ENCODE measurements at places on chromosomes 6 and 20.

- DNase-seq = no peak
Observed at GRCh38 chr6:148565930-148566663, 180.7 kb upstream of the UST start.

- DNase-seq = no peak
Observed at GRCh38 chr6:143708889-143709288, 31.1 kb downstream of the PHACTR2 start.

DNA sequence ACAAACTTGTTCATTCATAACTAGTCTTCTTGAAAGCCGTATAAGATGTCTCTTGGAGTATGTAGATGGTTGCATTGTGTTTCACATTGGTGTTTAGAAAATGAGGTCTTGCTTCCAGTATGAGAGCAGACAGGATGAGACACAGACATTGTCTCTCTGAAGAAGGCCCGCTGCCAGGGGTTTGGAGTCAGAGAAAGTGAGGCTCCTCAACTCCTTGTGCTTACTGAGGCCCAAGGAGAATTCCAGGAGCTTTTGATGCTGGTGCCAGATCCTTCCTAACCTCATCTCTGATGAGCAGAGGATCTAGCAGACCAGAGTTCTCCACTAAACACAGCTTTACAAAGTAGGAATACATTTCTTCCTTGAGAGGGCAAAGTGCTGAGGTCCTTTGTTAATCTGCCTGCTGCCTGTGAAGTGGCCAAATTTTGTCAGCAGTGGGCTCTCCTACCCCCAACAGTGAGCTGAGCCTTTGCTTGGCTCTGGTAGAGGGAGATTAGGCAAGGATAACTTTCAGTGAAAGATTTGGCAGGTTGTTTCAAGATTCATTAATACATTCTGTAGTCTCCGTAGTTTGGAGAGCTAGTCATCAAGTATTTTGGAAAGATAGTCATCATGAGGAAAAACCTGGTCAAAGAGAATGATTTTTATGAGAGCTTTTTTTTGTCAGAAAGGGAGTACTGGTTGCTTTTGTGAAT lies 9.7 kb downstream of the MAPRE1 start:
- DNase-seq = no peak

DNA sequence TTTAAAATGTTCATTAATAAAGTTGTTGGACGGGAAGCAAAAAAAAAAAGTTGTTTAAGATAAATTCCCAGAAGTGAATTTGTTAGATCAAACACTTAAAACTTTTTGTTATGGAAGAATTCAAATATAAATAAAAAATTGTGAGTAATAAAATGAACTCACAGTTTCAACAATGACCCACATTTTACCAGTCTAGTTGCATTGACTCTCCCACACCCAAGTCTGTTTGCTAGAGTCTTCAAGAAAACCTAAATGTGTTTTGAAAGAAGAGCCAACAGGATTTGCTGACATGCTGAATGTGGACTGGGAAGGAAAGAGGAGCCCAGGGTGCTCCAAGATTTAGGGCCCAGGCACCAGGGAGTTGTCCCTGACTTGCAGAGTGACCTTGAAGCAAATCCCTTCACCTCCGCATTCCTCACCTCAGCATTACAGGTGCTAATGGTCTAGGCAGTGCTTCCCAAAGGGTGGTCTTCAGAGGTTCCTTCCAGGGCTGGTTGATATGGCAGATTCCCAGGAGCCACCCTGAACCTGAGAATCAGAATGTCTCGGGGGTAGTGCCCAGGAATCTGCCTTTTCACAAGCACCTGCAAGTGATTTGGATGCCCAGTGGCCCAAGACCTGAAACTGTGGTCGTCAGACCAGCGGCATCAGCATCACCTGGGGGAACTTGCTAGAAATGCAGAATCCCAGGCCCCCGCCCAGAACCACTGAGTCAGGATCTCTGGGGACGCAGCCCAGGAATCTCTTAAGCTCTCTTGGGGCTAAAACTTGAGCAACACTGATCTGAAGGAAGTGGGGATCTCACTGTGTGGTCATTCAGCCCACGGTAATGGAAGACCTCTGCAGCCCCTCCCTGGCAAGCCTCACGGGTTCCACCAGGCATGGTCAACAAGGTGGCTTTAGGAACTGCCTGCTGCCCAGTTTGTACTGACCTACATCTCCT lies 31.1 kb downstream of the POFUT1 start:
- DNase-seq = no peak

DNA sequence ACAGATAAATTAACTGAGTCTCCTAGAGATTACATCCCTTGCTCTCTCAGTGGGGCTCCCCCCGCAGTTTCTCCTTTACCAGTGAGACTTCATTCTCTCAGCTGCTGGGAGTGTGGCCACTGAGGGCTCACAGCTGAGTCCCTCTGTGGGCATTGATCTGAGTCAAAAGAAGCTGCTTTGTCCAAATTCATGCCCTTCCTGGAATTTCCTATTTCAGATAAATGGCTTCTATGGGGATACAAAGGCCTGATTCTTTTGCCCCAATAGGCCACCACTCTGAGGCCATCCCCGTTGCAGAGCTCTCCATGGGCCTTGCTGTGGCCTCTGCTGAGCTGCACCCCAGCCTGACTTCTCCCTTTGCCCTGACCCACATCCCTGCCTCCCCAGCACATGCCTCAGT lies 10.0 kb downstream of the CST5 start:
- no peak for DNase-seq

GRCh38 chr6:2542858-2543218 lies 207.9 kb downstream of the MYLK4 start:
- DNase-seq = peak; percentile 86

- DNase-seq = no peak
Observed at GRCh38 chr20:14193443-14193842, 144.0 kb downstream of the FLRT3 start.

DNA sequence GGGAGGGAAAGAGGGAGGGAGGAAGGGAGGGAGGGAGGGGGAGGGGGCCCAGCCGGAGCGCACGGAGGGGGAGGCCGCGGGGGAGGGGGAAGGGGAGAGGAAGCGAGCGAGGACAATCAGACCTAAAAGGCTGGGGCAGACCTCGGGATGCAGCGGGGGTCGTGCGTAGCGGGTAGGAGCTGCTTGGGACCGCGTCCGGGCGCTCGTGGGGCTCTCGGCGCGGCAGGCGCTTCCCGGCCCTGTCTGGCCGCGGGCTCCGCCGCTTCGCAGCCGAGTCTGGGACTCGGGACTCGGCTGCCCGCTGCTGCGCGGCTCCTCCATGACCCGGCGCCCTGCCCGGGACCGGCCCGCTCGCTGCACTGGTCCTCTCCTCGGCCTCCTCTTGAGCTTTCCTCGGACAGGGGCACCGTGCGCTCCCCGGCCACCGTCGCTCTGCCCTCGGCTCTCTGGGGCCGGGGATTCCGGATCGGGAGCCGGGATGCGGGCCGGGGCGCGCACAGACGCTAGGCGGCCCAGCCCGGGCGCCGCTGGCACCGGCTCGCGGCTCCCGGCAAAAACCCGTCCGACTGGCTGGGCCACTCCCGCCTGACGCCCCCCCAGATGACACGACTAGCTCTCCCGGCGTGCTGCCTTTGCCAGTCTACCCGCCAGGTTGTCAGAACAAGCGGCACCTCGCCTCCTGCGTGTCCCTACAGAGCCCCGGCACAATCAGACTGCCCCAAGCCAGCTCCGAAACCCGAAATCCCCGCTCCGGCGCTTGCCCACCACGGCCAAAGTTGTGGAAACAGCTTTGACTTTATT lies 2.2 kb downstream of the TFAP2A start:
- no peak for DNase-seq

DNA sequence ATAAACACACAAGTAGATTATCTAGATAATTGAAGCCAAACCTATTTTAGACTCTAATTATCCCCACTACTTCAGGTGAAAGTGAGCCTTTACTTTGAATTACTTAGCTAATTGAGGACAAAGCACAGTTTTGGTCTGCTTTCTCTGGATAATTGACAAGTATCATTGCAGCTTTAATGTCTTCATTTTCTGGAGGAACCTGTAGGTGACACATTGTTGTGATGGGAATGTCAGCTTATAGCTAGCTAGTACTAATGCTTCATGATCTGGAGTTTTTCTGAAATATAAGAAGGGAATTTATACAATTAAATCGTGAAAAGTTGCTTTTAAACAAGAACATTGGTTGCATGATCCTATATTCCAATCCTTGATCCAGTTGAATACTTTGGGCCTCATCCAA lies 319.3 kb upstream of the CITED2 start:
- no peak for DNase-seq

- no peak for DNase-seq
Observed at GRCh38 chr6:91634791-91635190, 1047.9 kb upstream of the MAP3K7 start.

- DNase-seq = no peak
Observed at GRCh38 chr6:71015392-71015791, 58.5 kb upstream of the B3GAT2 start.

DNA sequence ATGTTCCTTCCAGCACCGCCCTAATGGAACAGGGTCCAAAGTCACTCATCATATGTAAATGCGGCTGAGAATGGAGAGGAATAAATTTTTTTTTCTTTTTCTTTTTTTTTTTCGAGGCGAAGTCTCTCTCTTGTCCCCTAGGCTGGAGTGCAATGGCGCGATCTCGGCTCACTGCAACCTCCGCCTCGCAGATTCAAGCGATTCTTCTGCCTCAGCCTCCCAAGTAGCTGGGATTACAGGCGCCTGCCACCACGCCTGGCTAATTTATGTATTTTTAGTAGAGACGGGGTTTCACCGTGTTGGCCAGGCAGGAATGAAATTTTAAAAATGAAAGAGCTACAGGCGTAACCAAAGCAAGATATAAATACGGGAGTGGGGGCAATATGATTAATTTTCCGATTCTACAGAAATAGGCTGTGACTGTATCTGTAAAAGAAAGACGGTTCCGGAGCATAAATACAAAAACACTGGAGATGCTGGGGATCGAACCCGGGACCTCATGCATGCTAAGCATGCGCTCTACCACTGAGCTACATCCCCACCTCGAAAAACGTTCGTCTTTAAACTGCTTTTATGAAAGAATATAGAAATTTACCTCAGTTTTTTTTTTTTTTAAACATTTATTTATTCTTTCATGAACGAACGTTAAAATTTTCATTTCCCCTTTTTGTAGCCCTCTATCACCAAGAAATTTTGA lies 132.2 kb downstream of the GPX5 start:
- DNase-seq = peak; percentile 67

DNA sequence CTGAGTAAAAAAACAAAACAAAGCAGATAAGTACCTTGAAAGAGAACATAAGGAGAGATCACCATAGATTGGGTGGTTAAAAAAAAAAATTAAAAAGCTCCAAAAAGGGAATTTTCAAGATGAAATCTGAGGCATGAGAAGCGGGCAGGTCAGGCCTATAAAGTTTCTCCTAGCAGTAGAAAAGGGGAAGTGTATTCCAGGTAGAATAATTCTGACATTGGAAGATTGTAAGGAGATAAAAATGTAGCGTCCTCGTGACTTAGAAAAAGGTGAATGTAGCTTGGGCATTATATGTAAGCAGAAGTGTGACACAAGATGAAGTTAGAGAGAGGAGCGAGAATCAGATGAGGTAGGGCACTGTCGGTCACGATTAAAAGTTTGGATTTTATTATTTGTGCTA lies 9.1 kb upstream of the ADGRB3 start:
- DNase-seq = no peak

- no peak for DNase-seq
Observed at GRCh38 chr20:42276718-42277602, 658.8 kb upstream of the CHD6 start.

DNA sequence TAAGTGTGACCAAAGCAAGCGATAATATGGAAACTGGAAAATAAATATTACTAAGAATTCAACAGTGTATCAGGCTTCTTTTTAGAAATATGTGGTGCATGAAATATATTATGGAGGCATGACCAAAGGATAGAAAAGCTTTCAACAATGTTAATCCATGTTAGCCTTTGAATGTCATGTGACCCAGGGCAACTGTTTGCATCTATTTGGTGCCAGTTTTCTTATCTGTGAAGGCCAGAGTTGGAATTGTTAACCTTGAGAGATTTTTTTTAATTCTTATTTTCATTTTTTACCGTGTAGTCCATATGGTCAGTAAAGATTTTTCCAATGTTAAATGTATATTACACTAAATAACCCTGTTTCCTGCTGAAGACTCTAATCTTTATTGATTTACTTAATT lies 411.1 kb downstream of the BCKDHB start:
- DNase-seq = no peak

- DNase-seq = no peak
Observed at GRCh38 chr20:9491324-9491723, 23.1 kb upstream of the LAMP5 start.

DNA sequence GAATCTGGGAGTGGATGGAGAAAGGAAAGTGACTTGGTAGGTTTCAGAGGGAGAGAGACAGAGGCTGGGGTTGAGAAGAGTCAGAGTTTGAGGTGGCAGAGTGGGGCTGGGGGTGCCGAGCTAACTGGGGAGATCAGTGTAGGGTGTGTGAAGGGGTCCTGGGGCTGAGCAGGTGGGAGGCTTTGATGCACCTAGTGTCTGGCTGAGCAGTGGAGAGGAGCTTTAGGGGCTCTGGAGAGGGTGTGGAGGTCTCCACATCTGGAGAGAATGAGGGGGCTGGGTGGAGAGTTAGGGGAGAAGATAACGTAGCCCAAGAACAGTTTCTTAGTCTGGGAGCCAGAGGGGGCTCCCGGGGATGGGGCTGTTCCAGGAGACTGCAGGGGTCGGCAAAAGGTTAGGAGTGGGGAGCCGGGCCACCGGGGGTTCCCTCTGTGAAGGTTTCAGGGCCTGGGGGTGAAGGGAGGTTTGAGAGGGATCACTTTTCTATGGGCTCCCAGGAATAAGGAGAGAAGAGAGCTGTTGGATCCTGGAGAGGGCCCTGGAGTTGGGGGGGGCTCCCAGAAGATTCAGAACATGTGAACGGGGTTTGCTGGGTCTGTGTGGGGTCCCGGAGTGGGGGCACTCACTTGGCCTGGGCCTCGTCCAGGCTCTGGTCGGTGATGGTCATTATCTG lies 797 bp downstream of the PBX2 start:
- no peak for DNase-seq

- DNase-seq = peak; percentile 22
Observed at GRCh38 chr6:120826253-120826652, 508.0 kb downstream of the TBC1D32 start.

GRCh38 chr6:11992086-11992485 lies 20.0 kb upstream of the HIVEP1 start:
- DNase-seq = no peak

DNA sequence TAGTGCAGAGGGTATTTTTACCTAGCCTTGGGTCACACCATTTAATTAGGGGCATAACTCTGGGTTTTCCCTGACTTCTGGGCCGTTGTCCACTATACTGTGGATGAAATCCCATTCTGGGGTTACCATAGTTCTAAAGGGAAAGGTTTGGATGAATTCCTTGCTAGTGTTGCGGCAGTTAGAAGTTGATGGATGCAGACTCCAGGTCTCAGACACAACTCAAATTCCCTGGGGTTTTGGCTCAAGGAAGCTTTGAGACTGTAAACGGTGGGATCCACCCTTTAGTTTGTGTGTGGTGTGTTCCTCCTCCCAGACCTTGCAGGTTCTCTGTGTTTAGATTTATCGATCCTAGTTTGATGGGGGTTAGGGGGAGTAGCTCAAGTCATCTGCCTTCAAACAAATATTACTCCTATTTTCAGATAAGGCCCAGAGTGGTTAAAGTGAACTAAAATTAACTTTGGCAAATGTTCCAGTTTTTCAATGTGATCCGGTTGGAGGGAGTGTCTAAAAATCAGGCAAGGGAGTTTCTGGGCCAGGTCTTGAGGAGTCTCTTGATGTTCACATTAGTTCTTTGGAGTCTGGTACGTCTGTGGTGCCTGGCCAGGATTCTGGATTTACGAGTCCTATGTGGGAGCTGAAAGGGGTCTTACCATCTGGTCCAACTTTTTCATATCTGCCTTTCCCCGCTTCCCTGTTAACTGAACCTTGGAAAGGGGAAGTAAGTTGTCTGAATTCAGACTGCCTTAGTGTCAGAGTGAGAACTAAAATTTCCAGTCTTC lies 1.5 kb downstream of the RALY start:
- no peak for DNase-seq

Data from activated CD8-positive, alpha-beta T cell treated with anti-CD3 and anti-CD28 coated beads, Interleukin-2, amount 10 ng/mL, durations not matched to agents 7 days and 5 days (primary cell).